Stimulated activated CD4-positive, alpha-beta T cell treated with anti-CD3 and anti-CD28 coated beads, TNF-alpha, amount 100 ng/mL, for 1 hour (primary cell): ENCODE measurements at places on chromosomes 1 and 21.

DNA sequence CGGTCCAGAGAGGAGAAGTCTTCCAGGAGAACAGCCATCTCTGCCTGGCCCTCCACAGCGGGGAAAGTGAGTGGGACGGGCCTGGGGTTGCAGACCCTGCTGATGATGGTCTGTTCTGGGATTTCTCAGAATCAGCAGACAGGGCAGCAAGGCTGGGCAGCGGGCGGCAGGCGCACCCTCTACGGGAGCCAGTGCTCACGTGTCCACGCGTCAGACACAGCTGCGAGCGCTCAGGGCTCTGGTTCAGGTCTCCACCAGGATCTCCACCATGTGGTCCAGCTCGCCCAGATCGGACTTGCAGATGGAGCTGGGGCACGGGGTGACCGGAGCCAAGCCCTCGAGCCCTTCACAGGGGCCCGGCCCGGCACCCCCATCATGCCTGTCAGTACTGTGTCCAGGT, 5.5 kb downstream of the CLCA4 start:
- no peak for DNase-seq

DNA sequence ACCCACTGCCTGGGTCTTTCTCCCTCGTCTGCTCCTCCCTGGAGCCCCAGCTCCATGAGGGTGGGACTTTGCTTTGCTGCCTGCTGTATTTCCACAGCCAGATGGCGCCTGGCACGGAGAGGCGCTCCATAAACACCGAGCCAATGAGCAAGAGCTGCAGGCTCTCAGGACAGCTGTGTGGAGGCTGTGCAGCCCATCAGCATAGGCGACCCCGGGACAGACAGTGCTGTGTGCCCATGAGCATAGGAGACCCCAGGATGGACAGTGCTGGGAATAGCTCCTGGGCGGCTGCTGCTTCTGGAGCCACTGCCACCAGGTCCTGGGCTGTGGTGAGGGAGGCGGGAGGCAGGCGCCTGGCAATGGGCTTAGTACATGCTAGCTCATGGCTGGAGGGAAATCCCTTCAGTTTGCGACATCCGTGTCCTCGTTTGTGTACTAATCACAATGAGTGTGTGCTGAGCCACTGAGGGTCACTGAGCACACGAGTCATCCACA, 29.2 kb downstream of the CEP104 start:
- DNase-seq = no peak

GRCh38 chr21:17925899-17926298, 106.7 kb upstream of the C21orf91 start:
- no peak for DNase-seq

- DNase-seq = no peak
Measured at GRCh38 chr1:229283183-229283611, 12.3 kb downstream of the RAB4A start.

DNA sequence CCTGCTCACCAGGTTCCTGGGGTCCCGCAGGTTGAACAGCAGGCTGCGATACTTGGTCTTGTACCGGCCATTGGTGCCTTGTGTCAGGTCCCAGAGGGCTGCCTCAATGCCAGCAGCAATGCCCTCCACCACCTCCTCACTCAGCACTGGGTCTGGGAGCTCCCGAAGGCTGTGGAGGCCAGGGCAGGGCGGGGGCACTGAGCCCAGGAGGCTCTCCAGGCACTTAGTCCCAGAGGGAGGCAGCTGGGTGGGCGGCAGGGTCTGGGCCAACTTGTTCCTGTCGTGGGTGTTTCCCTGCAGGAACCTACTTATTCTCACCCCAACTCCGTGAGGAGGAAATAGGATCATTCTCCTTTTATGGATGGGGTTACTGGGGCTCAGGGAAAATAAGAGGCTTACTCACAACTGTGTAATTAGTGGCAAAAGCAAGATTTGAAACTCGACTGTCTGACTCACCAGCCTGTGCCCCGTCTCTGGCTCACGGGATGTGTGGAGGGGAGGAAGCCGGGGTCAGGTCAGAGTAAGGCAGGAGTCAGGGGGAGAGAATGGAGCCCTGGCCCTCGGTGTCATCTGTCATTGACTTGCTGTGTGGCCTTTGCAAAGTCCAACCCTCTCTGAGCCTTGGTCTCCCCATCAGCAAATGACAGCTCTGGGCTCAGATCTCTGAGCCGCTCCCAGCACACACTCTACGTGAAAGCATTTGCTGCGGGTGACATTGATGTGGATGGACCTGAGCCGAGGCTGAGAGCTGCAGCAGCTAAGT, 17.2 kb downstream of the SPOCD1 start:
- DNase-seq = no peak

- DNase-seq = no peak
Measured at GRCh38 chr1:109370712-109371340, 26.9 kb downstream of the SORT1 start.

GRCh38 chr1:180800945-180801344, 111.8 kb upstream of the KIAA1614 start:
- DNase-seq = no peak
